Large intestine (tissue), 12 donors: ENCODE measurements at places on chromosomes 2 and 18.

- no peak for DNase-seq
Observed at GRCh38 chr2:73611867-73612266, 30.4 kb downstream of the NAT8 start.

- no peak for DNase-seq
Observed at GRCh38 chr2:88168386-88168785, 1.8 kb upstream of the THNSL2 start.

DNA sequence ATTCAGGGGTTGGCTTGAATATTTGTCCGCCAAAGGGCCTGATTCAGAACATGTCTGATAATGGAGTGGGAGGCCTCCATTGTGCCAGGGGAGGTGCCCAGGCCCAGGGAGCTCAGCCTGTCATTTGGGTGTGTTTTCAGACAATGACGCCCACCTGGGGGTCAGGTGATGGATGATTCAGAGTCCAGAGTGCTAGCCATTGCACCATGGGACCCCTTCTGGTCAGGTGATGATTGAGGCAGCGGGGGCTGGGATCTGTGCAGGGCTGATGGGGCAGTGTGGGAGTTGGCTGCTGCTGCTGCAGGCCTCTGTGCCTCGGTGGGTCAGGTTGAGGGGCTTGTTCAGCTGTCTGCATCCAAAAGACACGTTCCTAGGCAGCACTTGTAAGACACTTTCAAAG, 8.3 kb upstream of the ARHGEF4 start:
- DNase-seq, result no peak

- DNase-seq, result no peak
Observed at GRCh38 chr2:224887141-224887540, 155.1 kb downstream of the DOCK10 start.

- DNase-seq, result no peak
Observed at GRCh38 chr2:187299122-187299906, 148.7 kb downstream of the CALCRL start.
